NCI-H510A treated with DMSO at 0.1 percent for 48 hours (cell line): ENCODE measurements at places on chromosomes 7 and 10.

GRCh38 chr10:49841615-49842332, 79.7 kb upstream of the OGDHL start:
- DNase-seq: no peak

DNA sequence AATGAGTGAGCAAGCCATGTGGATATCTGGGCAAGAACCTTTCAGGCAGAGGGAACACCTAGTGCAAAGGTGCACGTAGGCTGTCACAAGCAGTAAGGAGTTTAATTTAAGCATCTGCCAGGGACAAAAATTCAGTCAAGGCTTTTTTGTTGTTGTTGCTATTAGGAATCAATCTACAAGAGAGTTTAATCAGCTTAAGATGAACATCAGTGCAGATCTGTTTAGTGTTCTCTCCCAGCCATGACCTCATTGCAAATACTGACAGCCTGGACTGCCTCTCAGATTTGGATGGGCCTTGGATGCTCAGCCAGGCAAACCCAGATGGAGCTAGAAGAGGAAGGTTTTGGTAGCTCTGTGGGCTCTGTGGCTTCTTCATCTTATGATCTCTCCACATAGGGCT, 3.3 kb upstream of the GLCCI1 start:
- DNase-seq: no peak

DNA sequence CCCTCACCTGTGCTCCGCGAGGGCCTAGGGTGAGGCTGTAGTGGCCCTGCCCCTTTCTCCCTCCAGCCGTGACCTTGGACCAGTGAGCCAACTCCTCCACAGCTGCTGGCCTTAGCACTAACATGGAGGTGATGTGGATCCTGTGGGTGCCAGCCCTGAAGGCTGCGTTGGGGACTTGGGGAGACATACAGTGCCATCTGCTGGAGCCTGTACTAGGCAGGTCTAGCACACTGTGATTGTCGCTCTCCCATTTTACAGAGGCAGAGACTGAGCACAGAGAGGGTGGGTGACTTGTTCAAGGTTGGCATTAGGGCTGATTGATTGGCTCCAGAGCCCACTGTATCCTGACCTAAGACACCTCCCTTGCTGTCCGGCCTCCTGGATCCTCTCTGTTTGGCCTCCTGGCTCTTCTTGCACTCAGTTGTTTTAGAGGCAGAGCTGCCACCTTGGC, 37.6 kb downstream of the PRF1 start:
- no peak for DNase-seq

DNA sequence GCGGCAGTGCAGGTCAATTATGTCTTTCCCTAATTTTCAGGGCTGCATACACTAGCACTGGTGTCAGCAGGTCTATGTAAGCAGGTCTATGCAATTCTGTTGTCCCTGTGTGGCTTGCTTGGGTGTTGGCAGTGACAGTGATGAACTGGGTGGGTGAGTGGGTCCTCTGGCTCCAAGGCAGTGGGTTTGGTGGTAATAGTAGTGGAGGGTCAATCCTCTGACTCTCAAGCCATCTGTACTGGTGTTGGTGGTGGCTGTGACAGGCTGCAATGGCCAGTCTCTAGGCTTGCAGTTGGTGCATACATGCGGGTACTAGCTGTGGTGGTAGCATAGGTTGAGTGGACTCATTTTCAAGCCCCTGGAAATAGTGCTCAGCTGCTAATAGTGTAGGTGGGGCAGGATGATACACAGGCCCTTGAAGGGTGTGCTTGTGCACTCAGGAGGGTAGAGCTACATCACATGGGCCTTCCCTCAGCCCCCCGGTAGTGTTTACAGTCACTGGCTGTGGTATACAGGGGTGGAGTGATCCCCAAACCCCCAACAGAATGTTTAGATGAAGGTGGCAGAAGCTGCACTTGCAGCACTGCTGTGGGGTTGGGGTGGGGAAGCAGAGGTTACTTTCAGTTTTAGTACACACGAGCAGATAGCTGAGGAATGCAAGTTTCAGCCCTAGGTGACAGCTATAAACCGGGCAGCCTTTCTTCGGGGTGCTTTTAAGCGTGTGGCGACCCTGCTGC, 331.3 kb downstream of the PCDH15 start:
- no peak for DNase-seq
